Activated naive CD8-positive, alpha-beta T cell treated with anti-CD3 and anti-CD28 coated beads, Interleukin-2, amount 10 ng/mL, durations not matched to agents 7 days and 5 days (primary cell): ENCODE measurements at places on chromosomes 3 and 15. TPM values are rescaled to one million over a fixed set of nuclear protein-coding genes. Genes with fewer than 3 reads are reported as not detected.

Gene TLR9
- total RNA-seq = 2.0 TPM

Gene CCDC66
- 55.3 TPM for total RNA-seq

Gene NKTR
- total RNA-seq = 152 TPM

Gene MME
- total RNA-seq = 0.17 TPM

Gene SLC12A1
- not detected for total RNA-seq

Gene DGKG
- total RNA-seq = 0.19 TPM

Gene ITGB5
- total RNA-seq = 2.0 TPM

Gene AP3B2
- 0.17 TPM for total RNA-seq

Gene TRH
- total RNA-seq = not detected

Gene GRK7
- total RNA-seq = not detected

Gene CHL1
- not detected for total RNA-seq

Gene ISLR
- total RNA-seq = not detected

Gene CLDND1
- 534 TPM for total RNA-seq

GRCh38 chr3:144164352-144164751, 192.7 kb downstream of the DIPK2A start:
- no peak for DNase-seq

DNA sequence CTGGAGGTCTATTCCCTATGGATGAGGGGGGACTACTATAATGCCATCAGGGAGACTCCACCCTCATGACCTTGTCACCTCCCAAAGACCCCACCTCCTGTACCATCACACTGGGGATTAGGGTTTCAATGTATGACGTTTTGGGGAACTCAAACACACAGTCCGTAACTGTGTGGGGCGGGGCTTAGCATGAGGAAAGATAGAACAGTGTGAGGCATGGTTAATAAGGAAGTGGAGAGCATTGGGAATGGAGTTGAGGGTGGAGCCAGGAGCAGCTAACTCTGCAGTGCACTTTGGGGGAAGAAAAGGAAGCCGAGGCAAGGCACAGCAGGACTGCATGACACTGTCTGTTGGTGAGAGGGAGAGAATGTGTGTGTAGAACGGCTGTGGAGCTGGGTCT, 90.9 kb upstream of the AGBL1 start:
- no peak for DNase-seq

DNA sequence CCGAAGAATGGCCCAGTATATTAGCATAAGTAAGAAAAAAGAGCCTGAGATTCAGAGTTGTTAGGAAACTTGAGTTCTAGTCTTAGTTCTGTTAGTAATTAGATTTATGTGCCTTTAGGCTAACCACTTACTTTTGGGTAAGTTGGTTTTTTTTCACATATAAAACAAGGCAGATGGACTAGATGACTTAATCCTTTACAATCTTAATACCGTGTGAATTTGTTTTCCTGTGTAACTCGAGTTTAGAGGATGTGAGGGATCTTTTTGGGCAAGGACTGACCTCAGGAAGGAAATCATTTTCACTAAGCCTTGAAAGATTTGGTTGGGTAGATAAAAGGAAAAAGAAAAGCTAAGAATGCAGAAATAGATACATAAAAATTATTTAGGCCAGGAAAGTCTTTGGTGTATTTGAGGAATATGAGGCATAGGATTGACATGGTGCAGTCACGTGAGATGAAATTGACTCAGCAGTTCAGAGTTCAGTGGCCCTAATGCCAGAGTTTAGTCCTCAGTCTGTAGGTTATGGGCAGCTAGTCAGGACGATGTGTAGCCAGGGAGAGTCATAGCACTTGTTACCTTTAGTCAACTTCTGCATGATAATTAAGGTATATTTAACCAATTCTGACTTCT, 34.6 kb downstream of the PAK2 start:
- DNase-seq = no peak

GRCh38 chr3:9686050-9686550, 17.5 kb upstream of the CPNE9 start:
- no peak for DNase-seq

- peak; percentile 76 for DNase-seq
Observed at GRCh38 chr15:67820992-67821783, 4.1 kb upstream of the SKOR1 start.

- DNase-seq = no peak
Observed at GRCh38 chr15:40364251-40364650, 6.2 kb downstream of the DISP2 start.

- DNase-seq = no peak
Observed at GRCh38 chr3:39226106-39226741, 33.8 kb upstream of the XIRP1 start.

DNA sequence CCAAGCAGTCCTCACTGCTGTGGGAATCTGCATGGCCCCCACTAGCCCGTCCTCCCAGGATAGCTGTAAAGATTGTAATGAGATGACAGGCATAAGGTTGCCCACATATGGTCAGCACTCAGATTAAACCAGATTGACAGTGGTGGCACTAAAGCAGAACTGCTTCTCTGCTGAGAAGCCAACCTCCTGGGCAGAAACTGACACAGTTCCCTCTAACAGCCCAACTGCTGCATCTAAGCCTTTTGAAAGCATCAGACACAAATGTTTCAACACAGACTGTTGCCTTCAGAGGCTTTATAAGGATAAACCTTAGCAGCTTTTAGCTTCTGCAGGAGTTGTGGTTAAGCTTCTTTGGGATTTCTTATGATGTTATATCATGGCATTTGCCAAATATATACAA, 13.0 kb downstream of the DCLK3 start:
- DNase-seq = no peak

DNA sequence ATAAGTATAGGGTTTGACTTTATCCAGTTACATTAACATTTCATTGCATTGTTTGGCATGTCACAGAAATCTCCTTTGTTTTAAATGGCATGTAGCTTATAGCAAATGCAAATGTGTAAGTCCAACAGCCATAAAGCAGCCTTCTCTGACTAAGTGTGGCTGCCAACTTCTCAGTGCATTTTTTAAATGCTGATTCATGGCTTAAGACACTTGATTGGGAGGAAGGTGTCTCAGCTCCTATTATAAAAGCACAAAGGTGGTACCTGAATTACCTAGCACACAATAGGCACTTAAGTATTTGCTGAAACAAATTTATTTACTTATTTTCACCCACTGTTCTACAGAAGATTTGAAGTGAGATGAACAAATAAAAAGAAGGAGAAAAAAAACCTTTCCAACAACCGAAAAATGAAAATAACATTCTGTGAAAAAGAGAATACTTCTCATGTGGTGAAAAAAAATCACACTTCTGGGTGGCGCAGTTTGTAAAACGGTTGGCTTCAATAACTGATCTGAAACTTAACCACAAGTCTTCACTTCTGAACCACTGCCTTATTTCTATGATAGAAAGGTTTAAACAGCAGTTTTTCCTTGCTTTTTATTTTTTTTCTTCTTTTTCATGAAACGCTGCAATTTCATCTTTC, 105.5 kb upstream of the ICE2 start:
- no peak for DNase-seq

DNA sequence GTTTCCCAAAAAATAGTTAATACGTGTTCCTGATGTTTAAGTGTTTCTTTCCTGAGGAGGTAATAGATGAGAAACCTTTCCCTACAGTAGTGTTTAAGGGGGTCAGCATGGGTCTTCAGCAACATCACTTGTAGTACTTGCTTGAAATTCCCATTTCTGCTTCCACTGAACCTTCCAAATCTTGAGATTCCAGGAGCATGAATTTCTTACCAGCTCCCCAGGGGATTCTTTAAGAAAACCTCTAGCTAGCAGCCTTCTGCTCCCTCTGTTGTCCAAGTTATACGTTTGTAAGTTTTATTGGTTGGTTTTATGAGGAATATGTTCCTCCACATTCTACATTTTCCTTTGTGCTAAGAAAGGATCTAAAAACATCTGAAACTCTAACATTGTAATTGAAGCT, 38.2 kb upstream of the ACP3 start:
- no peak for DNase-seq

GRCh38 chr3:37493485-37494080, 319.2 kb upstream of the LRRFIP2 start:
- DNase-seq = no peak

GRCh38 chr3:195876297-195877064, 31.9 kb downstream of the TNK2 start:
- no peak for DNase-seq

DNA sequence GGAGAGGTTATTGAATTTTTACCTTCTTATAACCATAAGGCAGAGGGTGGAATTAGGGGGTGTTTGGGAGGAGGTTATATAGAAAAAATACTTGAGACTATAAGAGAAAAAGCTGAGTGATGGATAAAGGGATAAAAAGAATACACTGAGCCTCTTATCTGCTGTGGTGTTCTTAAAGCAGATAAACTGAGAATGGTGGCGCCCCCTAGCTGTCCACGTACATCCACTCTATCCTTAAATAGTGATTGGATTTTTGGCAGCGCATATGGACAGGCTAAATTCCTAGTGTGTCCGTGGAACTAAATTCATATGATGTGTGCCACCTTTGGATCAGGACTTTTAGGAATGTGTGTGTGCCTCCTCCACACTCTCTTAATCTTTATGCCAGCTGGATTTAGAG, 121.1 kb downstream of the OXSM start:
- DNase-seq = peak; percentile 41

- no peak for DNase-seq
Observed at GRCh38 chr15:58487724-58488120, 55.9 kb downstream of the LIPC start.

GRCh38 chr3:167450675-167451074, 23.2 kb downstream of the SERPINI2 start:
- DNase-seq = no peak

DNA sequence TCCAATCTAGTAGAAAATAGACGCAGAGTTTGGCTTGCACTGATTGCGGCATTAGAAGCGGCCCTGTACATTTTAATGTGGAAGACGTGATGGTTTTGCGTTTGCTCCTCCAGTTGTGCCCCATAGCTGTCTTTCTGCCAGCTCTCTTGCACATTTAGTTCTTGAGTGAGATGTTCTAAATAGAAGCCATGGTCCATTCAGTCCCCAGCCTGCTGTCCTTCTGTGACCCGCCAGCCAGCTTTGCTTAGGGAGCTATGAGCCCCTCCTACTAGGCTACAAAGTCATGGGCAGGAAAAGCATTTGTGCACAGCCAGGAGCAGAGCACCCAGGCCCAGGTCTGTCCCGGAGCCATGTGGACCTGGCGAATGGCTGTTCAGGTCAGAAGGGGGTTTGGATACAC, 50.3 kb downstream of the APBA2 start:
- DNase-seq = peak; percentile 2

GRCh38 chr3:159944781-159945180, 43.9 kb upstream of the IL12A start:
- no peak for DNase-seq

GRCh38 chr3:30667280-30667651, 60.9 kb downstream of the TGFBR2 start:
- DNase-seq = no peak

DNA sequence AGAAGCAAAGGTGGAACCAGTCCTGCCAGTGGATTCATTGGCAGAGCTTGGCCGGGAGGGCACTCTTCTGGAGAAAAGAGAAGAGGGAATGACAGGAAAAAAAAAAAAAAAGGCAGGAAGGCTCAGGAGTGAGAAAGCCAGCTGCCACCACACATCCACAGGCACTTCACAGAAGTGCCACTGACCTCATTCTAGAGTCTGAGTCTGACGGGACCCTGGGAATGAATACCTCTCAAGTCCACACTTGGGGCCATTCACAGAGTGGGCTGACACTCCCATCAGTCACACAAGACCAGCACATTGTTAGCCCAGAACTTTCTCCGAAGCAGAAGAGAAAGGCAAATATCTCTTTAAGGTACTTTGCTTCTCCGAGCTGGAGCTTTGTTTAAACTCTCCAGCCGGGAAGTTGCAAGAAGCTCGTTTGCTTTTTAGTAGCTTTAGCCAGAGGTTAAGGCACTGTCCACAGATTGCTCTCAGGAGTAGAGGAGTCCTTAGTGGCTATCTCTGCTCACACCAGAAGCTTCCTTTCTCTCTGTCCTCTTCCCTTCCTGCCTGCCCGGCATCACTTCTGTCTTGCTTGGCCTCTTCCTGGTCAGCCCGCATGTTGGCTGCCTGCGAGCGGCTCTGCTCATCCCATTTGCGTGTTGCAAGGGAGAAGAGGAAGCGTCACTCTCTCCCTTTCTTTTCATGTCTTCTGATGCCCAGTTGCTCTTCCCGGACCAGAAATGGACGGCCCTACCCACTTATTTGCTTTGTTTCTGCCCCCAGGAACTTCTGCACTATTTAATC, 53.8 kb downstream of the CMTM6 start:
- DNase-seq = no peak

DNA sequence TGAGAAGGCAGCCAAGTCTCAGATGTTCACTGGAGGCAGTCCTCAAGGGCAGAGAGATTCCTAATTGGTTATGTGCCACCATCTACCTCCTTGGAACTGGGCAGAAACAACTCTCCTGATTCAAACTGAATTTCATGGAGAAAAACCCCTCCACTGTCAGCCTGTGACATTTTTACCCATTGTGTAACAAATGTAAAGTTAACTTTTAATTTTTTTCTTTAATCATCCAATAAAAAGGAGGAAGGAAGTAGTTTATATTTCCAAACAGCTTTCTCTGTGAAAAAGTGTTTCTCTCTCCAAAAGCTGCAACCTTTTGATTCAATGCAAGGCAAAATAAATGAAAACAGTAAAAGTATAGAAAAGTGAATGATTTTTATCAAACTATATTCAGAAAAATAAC, 510 bp upstream of the COLQ start:
- DNase-seq = no peak

DNA sequence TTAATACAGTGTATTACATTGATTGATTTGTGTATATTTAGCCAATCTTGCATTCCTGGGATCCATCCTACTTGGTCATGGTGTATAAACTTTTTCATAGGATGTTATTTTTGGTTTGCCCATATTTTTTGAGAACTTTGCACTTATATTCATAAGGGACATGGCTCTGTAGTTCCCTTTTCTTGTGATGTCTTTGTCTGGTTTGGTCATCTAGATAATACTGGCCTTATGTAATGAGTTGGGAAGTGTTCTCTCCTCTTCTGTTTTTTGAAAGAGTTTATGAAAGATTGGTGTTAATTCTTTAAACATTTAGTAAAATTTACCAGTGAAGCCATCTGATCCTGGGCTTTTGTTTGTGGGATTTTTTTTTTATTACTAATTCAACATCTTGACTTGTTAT, 9.6 kb downstream of the CHST13 start:
- DNase-seq = no peak

- no peak for DNase-seq
Observed at GRCh38 chr15:82183121-82184031, 79.2 kb downstream of the EFL1 start.

- DNase-seq = no peak
Observed at GRCh38 chr3:37559461-37559860, 302.2 kb upstream of the CTDSPL start.

DNA sequence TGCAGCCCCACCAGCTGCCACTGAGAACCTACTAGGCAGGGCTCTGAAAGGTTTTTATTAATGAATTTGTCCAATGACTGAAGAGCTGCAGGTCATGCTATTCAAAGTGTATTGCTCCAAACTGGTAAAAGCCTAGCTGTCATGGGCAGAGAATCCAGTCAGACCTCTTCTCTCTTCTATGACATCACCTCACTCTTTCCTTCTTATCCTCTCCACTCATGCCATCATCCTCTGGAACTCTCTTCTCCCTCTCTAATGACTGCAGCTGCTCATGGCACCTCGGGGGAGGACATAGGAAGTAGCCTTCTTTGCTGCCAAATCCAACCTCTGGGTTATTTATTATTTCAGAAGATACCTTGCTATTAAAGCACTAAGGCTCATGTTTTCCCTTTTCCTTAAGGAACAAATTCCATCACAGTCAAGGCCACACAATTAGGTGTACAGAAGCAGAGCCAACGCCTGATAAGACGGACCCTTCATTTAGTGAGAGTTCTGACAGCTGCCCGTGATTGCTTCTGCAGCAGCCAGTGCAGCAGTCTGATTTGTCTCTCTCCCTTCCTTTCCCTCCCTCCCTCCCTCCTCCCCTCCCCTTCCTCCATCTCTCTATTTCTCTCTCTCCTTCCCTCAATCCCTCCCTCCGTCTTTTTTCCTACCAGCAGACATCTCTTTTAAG, 87.0 kb upstream of the ONECUT1 start:
- DNase-seq = no peak
